ENCODE measurements at places on chromosomes 11 and 22.

GRCh38 chr11:75430714-75431532 lies 2.1 kb downstream of the KLHL35 start:
- DNase-seq: no peak

- DNase-seq: no peak
These were observed 230.7 kb downstream of the KCNA4 start for GRCh38 chr11:29786092-29786491.

GRCh38 chr11:120023120-120023519 lies 114.8 kb downstream of the TRIM29 start:
- DNase-seq: no peak

DNA sequence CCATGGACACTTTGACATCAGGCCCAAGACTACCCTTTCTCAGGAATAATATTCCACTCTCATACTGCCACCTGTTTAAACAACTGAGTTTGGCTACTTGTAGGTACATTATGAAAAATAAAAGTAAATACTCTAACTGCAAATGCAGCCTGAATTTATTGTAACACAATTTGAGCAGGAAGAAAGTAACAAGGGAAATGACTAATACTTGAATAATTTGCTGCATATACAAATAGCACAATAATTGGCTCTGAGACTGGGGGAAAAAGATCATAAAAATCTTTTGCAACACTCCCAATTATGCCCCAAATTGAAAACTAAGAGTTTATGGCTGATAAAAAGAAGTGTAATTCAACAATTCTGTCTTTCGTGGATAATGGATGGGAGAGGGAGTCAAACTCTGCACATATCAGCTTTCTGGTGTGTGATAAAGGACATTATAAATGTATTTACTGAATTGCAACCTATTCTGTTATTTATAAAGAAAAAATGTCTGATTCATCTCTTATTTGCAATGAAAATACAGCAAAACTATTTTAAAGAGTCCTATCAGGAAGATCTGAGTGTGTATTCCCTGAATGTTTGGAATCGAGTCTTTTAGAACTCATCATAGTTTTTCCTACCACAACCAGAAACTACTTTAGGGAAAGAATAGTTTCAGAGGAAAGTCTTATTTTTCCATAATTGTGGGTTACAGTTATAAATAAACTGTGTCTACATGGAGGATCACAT lies 359.0 kb downstream of the JRKL start:
- DNase-seq: no peak

DNA sequence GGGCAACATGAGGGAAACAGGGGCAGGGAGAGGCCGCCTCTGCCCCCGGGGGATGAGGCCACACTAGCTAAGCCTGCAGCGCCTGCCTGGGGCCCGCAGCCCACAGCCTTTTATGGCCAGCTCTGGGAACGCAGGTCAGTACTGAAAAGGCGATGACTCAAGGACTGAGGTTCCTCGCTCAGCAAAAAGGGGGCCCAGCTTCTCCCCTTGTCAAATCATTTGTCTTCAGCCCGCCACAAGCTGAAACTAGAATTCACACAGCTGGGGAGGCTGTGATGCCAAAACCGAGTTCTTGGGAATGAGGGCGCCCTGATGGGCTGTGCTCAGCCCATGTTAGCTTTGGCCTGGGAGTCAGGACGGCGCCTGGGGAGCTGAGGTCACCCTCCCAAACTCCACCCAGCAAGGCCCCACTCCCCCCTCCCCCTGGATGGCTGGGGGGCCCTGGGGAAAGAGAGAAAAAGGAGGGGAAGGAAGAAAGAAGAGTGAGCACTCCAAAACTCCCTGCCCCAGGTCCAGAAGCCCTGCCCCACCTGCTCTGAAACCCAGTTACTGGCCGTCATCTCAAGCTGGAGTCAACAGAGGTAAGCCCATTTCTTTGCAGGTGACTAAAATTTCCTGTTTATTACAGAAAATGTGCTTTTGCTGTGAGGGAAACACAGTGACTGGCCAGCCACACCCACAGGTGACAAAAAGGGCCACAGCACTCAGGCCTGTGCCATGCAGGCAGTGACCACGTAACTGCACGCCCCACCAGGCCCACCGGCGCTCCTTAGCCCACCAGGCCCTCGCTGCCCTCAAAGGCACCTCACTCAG lies 13.7 kb downstream of the EHD1 start:
- DNase-seq: no peak

GRCh38 chr11:62487738-62488551 lies 58.7 kb downstream of the AHNAK start:
- DNase-seq: no peak

GRCh38 chr11:17746096-17746495 lies 11.5 kb downstream of the KCNC1 start:
- no peak for DNase-seq

- peak; percentile 14 for DNase-seq
These were observed 1.4 kb downstream of the PATZ1 start for GRCh38 chr22:31344578-31345330.

GRCh38 chr11:119686177-119686882 lies 42.7 kb downstream of the NECTIN1 start:
- no peak for DNase-seq

DNA sequence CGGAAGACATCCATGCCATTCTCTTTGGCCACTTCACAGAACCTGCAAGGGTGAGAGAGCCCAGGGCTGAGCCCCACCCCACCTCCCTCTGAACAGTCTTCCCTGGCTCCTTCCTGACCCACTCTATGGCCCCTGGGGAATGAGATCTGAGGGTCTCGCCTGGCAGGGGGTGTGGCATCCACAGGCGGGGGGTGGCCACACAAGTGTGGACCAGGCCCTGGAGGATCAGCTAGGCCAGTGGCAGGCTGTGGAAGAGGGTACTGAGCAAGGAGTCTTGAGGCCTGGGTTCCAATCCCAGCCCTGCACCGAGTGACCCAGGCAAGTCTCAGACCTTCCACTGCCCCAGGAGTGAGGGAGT lies 5.6 kb upstream of the LRFN4 start:
- DNase-seq: no peak

DNA sequence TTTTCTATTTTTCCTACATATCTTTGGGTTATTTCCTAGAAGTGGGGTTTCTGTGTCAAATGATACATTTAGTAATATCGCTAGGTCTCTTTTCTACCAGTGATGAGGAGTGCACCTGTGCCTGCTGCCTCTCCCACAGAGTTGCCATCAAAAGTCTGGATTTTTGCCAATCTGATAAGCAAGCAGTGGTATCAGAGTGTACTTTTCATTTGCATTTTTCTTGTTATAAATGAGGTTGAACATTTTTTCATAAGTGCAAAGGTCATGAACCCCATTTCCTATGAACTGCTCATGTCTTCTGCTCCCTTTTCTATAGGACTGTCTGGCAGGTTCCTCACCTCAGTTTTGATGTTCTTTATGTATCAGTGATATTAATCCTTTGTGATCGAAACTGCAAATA lies 1.7 kb downstream of the TRPM5 start:
- DNase-seq: peak; percentile 73

DNA sequence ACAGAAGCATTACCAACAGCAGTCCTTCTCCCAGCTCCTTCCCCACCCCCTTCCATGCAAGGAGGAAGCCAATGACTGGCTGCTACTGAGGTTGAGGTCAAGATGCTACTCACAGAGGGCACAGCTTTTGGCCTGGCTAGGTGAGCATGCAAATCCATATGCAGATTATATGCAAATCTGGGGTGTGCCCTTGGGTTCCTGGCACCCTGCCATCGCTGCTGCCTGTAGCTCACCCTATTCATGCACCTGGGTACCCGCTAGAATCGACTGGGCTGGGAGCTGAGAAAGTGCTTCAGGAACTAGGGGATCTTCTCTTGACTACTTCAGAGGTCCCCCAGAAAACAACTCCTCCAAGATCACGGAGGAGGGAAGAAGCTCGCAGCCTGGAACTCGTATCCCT lies 4.0 kb downstream of the DSCAML1 start:
- DNase-seq: no peak

DNA sequence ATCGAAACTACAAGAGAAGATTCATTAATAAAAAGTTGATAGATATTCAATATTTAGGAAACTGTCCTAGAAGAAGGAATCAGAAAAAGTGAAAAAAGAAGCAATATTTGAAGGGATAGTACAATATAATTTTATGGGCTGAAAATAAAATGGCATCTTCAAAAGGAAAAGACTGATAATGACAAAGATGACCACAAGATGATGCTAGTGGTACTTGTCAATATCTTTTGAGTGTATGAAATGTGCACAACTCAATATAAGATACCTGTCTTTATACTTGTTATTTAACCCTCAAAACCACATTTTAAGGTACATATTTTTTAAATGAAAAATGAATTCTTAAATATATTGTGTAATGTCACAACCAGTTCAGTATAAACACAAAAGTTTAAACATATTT lies 1059.6 kb upstream of the RAG2 start:
- DNase-seq: no peak
